Midbrain (tissue), 1 donor: ENCODE measurements at places on chromosomes 11 and 22.

GRCh38 chr22:20661473-20661872 is 112.4 kb upstream of the SERPIND1 start:
- no peak for DNase-seq

GRCh38 chr11:73439002-73439843 is 63.0 kb downstream of the RELT start:
- no peak for DNase-seq

DNA sequence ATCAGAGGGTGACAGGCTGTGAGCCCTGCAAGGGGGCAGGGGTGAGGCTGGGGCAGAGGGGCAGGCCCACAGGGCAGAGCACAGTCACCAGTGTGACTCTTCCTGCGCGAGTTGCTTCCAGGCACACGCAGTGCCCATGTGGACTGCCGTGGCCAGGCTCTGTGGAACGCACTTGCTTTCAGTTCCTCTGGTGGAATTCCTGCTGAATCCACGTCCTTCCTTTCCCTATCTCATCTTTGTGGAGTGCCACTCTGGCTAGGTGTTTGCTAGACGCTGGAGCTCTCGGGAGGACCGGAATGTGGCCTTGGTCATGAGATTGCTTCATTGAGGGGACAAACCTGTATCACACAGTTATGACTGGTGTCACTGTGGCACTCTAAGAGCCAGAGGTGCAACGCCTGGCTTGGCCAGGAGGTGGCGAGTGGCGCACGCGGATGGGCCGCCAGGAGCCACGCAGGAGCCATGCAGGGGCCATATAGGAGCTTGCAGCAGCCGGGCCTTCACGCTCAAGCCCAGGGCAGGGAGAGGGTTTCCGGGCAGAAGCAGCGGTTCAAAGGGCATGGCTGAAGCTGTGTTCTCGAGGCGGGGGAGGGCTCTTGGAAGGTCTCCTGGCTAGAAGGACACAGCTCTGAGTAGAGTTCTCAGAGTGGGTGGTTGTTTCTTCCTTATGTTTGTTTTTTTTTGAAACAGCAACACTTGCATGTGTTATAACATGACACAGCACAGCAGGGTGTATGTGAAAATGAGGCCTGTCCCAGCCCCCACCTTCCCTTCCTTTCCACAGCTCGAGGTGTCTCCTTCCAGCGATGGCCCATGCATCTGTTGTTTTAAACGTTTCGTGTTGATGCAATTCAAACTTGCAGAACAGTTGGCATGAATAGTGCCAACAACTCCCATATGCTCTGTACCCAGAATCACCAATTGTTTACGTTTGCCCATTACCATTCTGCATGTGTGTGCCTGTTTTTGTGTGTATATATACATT is 36.2 kb downstream of the TBC1D22A start:
- peak; percentile 82 for DNase-seq

- no peak for DNase-seq
These were observed 72.3 kb upstream of the POU2AF2 start for GRCh38 chr11:111173221-111173620.

DNA sequence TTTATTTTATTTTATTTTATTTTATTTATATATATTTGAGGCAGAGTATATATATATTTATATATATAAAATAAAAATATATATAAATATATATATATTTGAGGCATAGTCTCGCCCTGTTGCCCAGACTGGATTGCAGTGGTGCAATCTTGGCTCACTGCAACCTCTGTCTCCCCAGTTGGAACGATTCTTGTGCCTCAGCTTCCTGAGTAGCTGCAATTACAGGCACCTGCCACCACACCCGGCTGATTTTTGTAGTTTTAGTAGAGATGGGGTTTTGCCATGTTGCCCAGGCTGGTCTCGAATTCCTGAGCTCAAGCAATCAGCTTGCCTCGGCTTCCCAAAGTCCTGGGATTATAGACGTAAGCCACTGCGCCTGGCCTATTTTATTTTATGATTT is 31.4 kb downstream of the ACO2 start:
- no peak for DNase-seq

- no peak for DNase-seq
These were observed 8.7 kb downstream of the SLC22A6 start for GRCh38 chr11:62976109-62976508.

DNA sequence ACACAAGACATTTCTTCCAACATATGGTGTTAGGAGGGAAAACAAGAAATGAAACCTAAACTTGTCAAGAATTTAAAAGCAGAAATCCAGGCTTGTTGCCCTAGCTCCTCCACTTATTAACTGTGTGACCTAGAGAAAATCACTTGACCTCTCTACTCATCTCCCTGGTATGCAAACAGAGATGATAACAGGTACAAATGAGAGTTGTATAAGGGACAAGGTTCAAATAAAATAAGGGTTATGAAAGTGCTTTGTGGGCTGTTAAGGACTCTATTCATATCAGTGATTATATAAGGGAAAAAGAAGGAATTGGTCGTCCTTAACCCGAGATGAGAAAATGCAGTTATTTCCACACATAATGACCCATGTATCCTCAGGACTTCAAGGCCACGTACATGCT is 372.7 kb upstream of the TENM4 start:
- DNase-seq = no peak

- peak; percentile 22 for DNase-seq
These were observed 12.0 kb downstream of the OR5B21 start for GRCh38 chr11:58495906-58496305.

DNA sequence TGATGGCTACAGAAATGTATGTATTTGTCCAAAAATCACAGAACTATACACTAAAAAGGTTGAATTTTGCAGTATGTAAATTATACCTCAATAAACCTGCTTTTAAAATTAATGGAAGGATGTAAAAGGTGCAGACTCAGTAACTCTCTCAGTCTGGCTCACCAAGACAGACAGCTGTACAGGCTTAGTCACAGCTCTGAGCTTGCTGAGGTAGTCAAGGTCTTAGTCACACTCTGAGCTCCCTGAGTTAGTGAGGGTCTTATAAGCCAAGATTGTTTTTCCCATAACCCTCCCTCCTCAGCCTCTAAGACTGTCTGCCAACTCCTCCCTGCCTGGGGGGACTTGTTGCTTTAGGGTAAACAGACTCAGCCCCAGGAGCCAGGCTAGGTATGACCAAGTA is 59.3 kb upstream of the IZUMO1R start:
- DNase-seq = no peak

GRCh38 chr11:121443688-121444275 is 8.3 kb upstream of the SORL1 start:
- no peak for DNase-seq

- DNase-seq = no peak
These were observed 9.8 kb downstream of the TOLLIP start for GRCh38 chr11:1299621-1300020.

DNA sequence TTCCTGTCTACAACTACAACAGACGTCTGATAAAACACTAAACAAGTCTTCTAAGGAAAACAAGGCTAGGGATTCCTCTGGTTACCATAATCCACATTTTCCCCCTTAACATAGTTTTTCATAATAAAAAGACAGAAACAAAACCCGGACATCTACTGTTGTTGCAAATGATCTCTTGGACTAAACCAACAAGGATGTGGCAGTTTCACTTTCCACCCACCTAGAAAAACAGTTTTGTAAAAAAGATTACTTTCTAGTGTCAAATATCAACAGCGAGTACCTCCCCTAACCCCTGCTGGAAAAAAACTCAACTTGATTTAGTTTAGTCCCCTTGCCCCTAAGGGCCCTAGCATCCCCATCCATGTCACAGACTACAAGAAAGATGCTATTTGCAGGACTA is 5.4 kb downstream of the GNG3 start:
- DNase-seq = no peak

DNA sequence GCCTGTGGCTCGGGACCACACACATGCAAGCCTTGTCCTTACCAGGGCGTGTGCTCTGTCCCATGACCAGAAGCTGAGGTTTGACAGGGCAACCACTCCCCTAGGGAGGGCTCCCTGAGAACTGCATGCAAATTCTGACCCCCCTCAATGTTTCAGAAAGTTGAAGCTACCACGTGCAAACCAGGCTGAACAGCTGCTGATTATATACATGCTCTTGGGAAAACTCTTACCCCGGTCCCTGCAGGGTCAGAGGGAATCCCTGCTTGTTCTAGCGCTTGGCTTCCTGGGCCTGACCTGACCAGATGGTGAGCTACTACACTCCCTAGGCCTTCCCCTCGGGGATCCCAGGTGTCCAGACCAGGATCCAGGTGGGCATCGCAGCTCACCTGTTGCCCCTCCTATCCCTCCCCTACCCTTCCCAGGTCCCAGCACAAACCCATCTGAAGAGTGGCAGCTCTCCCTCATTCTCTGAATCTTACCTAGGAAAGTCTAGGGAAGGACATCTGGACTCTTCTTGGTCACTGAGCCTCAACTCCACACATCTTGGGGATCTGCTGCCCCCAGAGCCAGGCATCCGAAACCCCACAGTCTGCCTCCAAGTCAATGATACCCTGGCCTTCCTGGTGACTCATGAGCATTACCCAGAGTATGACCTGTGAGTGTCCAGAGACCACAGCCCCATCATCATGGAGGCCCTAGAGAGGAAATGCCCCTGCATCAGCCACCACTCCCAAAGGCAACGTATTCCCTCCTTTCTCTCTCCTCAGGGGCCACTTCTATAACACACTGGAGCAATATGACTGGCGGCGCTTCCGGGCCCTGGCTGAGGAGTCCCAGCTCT is 61.5 kb downstream of the BTG4 start:
- DNase-seq = no peak
